ENCODE measurements at places on chromosomes 11 and 22.

DNA sequence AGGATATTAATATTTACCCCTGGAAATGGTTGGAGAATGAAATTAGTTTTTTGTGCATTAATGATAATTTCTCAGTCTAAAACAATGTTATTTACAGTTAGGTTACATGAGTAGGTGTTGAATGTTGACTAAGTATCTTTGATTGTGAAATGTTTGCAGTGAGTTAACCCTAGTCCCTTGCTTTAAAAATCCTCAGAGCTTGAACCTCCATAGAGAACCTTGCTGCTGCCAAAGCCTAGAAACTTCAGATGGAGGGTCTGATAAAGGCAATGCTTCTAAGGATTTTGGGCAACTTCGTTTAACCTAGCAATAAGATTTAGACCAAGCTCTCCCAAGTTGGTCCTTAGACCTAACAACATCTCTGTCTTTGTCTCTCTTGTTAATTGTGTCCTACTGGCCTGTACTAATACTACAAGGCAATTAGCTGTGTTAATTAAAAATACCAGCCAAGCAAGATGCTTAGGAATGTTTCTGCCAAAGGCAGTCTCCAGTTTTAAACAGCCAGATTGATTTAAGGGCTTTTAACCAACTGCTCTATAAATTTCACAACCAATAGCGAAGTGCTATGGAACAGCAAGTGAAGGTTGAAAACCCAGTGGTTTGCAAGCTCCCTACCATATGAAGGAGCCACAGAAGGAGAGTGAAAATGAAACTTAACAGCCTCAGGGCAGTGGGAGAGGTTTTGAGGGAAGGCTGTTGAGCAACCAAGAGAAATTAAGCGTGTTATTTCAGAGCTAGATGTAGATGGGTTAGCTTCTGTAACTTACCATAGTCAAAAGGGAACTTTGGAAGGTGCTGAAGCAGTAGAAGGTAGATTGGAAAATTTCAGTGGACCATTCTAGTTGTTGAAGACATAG, 295.9 kb upstream of the ANO5 start:
- no peak for DNase-seq

- DNase-seq, result no peak
Observed at GRCh38 chr11:117705866-117706265, 91.2 kb downstream of the DSCAML1 start.

- DNase-seq, result no peak
Observed at GRCh38 chr11:45436966-45437365, 150.8 kb upstream of the SYT13 start.

GRCh38 chr11:117097389-117098268, 599 bp downstream of the SIK3 start:
- DNase-seq, result no peak

- DNase-seq, result no peak
Observed at GRCh38 chr22:45572444-45572843, 69.8 kb downstream of the FBLN1 start.

- DNase-seq, result no peak
Observed at GRCh38 chr11:10627291-10627690, 58.8 kb upstream of the LYVE1 start.

- no peak for DNase-seq
Observed at GRCh38 chr11:67290801-67291200, 1.7 kb downstream of the ANKRD13D start.

GRCh38 chr11:131121426-131122333, 205.4 kb upstream of the SNX19 start:
- no peak for DNase-seq

DNA sequence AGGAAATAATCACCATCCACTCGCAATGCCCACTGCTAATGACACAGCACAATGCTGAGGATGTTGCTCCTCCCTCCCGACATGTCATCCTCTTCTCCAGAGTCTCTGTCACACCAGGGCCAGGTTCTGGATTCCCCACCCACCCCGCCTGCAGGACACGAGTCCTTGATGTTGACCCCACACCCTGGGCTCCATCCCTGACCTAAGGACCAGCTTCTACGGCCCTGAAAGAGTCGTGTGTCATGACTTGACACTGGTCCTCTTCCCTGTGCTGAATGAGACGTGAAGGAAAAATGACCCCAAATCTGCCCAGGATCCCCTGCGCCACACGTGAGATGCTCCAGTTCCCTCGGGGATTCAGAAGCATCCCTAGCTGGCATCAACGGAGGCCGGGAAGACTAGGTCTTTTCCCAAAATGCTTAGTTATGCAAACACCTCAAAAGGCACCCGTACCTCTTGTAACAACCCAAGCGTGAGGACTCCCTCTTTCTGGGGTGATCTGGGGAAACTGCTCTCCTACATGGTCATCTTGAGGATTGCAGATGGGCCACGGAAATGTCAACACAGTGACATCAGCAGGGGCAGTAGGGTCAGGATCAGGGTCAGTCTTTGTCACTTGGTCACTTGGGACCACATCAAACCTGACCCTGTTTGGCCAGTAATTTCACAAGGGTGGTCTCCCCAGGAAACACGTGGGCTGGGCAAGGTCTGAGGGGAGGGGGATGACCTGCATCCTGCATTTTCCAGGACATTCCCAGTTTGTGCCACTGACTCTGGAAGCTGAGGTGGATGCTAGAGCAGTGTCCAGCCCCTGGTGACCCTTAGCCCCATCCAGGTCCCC, 42.0 kb downstream of the IGLL5 start:
- no peak for DNase-seq

DNA sequence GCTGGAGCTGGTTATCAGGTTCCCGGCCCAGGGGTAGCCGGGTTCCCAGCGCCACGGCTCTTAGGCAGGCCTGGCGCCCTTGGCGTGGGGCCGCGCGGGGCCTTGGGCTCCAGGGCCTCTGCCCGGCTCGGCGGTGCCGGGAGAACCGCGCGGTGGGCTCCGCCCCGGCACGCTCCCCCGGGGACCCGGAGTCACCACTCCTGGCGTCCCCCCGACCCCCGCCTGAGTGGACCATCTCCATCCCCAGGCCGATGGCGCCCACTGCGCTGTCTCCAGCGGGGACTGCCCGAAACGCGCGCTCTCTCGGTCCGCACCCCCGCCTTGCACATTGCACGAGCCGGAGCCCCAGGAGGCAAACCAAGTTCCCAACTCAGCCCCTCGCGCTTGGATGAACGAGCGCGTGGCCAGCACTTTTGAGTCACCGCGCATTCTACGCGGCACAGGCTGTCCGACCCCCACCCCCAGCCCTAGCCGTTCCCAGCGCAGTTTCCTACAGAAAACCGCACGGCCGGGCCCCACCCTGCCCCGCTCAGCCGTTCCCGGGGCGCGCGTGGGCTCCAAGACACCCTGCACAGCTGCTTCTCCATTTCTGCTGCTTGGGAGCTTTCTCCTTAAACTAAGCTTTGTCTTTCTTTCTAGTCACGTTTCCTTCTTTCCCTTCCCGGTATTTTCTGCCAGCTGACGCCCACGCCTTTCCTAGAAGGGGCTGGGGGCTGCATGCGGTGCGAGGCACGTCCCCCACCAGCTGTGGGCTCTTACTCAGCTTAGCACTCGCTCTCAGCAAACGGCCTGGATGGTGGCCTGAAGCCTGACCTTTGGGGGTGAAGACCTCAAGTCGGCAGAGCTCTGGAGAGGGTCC, 650 bp upstream of the CHID1 start:
- DNase-seq, result no peak

DNA sequence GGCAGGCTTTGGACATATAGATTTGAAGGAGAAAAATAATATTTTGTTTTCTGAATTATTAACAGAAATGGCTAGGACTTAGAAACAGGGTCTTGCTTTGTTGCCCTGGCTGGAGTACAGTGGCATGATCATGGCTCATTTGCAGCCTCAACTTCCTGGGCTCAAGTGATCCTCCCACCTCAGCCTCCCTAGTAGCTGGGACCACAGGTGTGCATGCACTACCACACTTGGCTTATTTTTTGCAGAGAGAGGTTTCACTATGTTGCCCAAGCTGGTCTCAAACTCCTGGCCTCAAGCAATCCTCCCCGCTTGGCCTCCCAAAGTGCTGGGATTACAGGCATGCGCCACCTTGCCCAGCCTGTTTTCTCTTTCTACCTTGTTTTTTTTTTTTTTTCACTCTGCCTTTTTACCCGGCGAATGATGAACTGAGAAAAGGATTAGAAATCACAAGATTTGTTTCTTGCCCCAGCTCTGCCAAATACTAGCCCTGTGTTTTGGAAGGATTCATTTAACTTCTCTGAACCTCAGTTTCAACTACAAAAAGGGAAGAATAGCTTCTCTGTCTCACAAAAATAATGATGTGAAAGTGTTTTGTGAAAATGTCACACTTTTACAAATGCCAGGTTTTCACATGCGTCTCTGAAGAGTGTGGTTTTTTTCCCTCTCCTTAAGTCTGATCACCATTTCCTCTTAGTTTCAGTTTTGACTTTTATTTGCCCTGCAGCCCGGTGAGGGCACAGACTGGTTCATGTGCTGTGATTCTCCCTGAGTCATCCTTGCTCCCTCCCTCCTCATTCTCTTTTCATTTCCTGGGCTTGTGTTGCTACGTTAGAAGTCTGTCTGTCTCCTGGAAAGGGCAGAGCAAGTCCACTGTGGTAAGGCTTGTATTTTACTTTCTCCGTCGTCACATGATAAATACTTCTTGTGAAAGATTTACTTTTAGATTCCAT, 67.7 kb downstream of the BCL2L13 start:
- DNase-seq, result no peak

DNA sequence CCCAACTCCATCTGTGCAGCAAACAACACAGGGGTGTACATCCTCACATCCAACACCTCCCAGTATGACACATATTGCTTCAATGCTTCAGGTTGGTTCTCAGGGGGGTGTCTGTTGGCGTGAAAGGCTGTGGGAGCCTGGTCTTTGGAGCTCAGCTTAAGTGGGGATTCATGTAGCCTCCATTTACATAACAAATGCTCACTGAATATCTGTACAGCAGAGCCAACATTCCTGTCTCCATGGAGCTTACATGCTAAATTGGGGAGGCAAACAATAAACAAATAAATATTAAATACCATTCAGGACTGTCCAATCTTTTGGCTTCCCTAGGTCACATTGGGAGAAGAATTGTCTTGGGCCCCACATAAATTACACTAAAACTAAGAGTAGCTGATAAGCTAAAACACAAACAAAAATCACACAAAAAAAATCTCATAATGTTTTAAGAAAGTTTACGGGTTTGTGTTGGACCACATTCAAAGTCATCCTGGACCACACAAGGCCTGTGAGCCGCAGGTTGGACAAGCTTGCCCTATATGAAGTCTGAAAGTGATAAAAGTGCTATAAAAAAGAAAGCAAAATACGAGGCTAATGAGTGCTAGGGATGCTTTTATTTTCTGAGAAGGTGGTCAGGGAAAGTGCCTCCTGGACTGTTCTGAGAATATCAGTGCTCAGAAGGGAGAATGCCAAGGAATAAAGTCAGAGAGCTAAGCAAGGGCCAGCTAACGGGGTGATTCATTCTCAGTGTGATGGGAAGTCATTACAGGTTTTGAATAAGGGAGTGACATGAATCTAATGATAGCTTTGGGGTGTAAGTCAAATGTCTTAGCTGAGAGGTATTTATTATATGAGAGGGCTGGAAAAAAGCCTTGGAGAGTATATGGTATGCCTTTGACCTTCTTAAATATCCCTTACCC, 41.6 kb downstream of the CD44 start:
- DNase-seq, result no peak

GRCh38 chr22:46827136-46827780, 64.8 kb downstream of the TBC1D22A start:
- DNase-seq, result no peak

- DNase-seq, result peak; percentile 37
Observed at GRCh38 chr22:30444632-30445437, 19.3 kb downstream of the MTFP1 start.

GRCh38 chr11:69686856-69687255, 11.7 kb upstream of the LTO1 start:
- DNase-seq, result no peak

- DNase-seq, result no peak
Observed at GRCh38 chr11:66314561-66315497, 2.0 kb downstream of the CD248 start.

- DNase-seq, result no peak
Observed at GRCh38 chr22:27803841-27804415, 2.4 kb upstream of the MN1 start.

GRCh38 chr22:33652615-33653014, 267.7 kb downstream of the LARGE1 start:
- DNase-seq, result no peak

DNA sequence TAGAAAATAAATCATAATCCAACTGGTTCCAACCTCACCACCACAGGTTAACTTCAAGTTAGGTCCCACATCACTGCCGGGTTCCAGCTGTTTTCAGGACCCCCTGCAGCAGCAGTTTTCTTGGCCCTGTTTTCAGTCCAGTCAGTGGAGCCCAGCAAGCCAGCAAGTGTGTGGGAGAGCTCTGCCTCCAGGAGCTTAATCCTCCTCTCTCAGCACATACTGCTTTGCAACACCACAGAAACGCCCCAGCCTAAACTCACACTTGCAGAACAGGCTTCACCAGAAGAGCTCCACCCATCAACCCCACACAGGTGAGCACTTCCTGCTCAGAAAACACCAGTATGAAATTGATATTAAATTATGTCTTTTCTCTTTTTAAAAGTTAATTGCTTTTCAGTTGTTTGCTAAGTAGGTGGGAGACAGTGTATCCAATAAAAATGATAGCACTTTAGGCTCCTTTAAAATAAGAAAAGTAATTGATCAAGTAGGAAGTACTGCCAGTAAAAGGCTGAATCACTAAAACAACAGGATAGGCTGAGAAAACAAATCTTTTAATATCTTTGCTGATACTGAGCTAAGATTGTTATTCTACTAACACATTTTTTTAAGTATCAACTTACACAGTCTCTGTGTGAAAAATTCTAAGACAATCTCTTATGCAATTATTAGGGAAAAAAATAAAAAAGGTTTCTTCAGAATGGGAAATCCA, 81.5 kb upstream of the TP53AIP1 start:
- DNase-seq, result no peak

- no peak for DNase-seq
Observed at GRCh38 chr11:86143087-86144030, 74.5 kb upstream of the PICALM start.

DNA sequence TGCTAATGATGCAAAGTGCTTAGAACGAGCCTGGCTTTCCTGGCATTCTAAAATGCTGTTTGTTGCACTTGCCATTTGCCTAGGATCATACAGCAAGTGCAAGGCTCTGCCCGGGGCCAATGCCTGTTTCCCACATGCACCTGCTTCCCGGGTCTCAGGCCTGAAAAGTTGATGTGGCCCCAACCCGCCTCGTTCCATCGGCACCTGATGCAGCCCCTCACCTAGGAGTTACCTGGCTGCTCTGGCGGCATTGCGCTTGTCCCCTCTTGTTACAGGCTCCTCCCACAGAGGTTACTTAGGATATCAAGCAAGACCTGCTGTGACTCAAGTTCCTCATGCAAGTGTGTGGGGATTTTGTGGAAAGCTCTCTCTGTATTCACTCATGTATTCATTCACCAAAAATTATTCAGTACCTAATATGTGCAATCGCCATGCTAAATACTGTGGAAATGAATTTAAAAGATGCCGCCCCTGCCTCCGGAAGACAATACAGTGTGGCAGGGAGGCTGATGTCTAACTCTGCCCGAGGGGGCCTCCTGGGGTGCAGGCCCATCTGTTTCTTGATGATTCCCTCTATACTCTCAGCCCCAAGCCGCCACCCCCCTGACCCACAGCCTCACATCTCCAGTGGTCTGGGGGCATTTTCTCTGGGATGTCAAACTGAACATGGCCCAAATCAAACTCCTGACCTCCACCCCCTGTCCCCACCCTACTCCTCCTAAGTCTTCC, 184.5 kb downstream of the EFCAB6 start:
- DNase-seq, result no peak

GRCh38 chr22:26681395-26681821, 24.0 kb downstream of the MIAT start:
- no peak for DNase-seq

- DNase-seq, result no peak
Observed at GRCh38 chr11:133041928-133042882, 490.1 kb downstream of the OPCML start.

GRCh38 chr11:78800756-78801155, 226.1 kb upstream of the NARS2 start:
- DNase-seq, result no peak

All from NK-92 treated with Interleukin-12 subunit alpha and Interleukin-12 subunit beta, amount 100 ng/mL, for 24 hours (cell line).